ENCODE measurements at places on chromosomes 13 and 19.

- no peak for DNase-seq
These were observed 45.8 kb downstream of the MLLT1 start for GRCh38 chr19:6233827-6234511.

- no peak for DNase-seq
These were observed 897.0 kb downstream of the SLITRK6 start for GRCh38 chr13:84902243-84902642.

DNA sequence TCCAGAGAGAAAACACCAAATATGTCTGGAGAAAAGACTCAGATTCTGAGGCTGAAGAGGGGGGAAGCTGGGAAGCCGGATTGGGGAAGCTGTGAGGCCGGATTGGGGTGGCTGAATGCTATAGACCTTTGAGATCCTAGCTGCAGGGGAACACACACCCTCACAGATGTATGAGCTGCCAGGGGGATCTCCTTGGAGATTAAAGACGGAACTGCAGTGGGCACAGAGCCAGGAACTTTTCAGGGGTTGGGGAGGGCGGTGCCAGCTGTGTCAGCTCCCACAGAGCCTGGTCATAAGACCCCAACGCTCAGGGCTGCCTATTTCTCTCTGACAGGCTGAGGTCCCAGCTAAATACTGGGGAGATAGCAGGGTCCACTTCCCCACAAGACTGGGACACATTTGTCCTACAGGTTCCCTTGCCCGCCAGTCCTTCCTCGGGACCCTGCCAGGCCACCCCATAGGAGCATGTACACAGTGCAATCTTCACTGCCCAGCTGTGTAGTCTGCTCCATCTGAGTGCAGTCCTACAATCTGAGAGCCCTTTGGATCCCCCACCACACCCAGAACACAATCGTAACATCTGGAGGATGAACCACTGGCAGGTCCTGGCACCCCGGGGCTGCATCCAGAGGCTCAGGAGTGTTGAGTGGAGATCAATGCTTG lies 1893.9 kb downstream of the PCDH9 start:
- no peak for DNase-seq

DNA sequence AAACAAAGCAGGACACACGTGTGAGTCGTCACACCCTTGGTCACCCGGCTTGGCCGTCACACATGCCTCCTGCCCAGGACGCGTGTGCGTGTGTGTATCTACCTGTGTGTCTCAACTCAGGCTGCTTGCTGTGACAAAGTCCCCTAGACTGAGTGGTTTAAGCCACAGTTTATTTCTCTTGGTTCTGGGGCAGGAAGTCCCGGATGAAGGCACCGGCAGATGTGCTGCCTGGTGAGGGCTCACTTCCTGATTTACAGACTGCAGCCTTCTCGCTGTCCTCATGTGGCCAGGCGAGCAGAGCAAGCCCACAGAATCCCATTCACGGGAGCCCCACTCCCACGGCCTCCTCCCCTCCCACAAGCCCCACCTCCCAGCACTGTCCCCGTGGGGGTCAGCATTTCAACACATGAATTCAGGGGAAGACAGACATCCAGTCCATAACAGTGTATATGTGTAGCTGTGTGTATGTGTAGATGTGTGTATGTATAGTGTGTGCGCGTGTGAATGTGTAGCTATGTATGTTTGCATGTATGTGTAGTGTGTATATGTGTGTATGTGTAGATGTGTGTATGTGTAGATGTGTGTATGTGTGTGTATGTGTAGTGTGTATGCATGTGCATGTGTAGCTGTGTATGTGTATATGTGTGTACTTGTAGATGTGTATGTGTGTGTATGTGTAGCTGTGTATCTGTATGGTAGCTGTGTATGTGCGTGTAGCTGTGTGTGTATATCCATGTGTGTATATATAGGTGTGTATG lies 51.5 kb downstream of the MCF2L start:
- no peak for DNase-seq

DNA sequence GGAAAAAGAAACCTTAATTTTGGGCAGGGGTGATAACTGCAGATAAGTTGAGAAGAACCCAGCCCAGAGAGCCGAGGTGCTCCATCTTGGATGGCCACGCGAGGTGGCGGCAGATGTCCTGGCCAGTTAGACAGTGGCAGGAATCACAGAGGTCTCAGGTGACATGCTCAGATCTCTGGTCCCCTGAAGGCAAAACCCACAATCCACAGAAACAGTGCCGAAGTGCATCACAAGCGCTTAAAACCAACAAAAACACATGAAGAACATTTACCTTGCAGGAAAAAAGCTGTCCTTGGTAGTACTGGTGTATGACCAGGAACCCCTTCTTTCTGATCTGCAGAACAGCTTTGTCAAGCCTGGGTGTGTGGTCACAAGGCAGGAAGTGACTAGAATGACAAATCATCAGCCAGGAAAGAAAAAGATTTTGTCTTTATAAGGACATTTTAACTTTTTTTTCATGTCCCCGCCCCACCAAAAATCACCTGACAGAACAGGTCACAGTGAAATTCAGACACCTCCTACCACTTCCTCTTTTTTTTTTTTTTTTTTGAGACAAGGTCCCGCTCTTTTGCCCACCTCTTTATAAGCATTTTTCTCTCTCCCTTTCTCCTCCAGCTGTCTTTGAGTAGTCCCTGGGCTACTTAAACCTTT lies at the start of gene LCP1:
Gene LCP1 (minus strand): TSS at position 338 of the 651 bp plus-strand sequence. CDS start 22,515 bp downstream, outside the sequence.
- peak; percentile 85 for DNase-seq

DNA sequence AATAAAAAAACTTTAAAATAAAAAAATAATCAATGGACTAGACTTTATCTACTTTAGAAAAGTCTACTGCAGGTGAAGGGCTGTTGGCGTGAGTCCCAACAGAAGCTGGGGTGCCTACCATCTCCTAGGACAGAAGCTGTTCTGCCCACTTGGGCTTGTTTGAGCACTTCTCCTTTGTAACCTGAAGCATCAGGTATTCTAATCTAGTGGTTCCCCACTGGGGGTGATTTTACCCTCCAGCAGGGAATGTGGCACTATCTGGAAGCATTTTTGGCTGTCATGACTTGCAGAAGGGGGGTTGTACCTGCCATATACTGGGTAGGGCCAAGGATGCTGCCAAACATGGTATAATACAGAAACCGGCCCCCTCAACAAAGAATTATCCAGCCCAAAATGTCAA lies 16.2 kb upstream of the DOCK9 start:
- DNase-seq = no peak

Data from CD4-positive, alpha-beta T cell treated with Interleukin-6 for 4 hours (primary cell).